T follicular helper cell (primary cell): ENCODE measurements at places on chromosomes 7 and 10.

DNA sequence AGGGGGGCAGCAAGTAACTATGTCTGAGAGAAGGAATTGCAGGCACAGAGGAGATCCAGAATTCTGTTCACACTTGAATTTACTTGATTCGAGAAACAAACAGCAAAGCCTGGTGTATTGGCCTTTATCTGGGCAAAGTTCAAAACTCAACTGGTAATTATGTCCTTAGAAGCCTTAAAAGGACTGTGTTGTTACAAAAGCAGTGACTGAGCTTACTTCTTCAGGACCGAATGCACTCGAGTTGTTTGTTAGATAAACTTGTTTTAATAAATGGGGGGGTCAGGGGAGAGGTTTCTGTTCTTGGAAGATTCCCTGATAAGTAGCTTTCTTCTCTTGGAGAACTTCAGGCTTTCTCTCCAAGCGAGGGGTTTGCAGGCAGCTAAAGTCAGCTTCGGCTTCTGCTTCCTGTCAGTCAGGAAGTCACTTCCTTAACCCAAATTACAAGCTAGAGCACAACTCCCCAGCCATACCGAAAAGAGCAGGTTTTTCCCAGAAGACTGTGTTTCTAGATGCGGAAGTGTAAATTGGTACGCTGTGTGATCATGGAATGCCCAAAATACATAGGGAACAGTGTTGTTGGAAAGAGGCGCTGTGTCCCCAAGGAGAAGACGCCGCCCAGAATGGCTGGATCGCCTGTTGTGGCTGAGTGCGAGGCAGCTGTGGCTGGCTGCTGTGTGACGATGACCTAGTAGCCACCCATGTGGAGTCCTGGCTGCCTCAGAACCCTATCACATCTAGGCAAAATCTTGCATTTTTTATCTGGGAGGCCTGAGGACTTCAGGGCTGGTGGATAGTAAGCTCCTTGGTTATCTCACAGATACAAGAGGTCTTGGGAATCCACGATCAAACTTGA lies 110.4 kb downstream of the TCF7L2 start:
- no peak for DNase-seq

- no peak for DNase-seq
Observed at GRCh38 chr7:901388-902154, 25.2 kb downstream of the GET4 start.

GRCh38 chr7:106621393-106622132 lies 39.4 kb downstream of the CCDC71L start:
- DNase-seq: no peak

DNA sequence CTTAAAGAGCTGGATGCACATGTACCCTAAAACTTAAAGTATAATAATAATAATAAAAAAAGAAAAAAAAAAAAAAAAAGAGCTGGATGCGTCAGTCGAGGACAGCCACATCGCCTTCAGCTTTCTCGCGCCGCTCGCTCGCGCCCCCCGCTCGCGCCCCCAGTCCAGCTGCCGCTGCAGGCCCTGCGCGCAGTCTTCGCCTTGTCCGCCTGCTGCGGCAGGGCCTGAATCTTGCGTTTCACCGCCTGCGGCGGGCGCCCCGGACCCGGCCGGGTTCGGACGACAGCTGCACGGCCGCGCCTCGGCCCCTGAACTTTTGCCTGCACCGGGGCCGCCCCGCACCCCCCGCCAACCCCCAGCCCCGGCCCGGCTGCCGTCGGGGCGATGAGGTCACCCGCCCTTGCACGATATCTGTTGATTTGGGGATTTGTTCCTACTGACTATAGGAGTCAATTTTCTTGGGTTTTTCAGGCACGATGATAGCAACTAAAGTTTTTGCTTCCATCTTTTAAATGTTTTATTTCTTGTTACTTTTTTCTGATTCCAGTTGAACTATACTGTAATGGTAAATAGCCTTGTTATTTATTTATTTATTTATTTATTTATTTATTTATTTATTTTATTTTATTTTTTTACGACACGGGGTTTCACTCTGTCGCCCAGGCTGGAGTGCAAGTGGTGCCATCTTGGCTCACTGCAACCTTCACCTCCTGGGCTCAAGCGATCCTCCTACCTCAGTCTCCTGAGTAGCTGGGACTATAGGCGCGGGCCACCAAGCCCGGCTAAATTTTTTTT lies 33.5 kb upstream of the CPN1 start:
- no peak for DNase-seq

DNA sequence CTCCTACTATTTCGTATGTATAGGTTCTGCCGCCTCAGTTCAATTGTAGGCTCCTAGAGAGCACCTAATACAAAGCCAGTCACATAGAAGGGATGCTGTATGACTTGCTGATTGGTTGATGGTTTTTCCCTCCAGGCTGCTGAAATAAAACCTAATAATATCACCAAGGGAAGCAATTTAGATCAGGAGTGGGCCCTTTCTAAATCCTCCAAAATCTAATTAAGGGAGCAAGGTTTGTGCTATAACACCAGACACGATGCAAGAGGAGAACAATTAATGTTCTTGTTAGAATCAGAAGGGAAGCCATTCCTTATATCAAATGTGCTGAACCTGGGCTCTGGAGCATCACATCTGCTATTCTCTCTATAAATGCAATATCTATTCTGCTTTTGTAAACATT lies 42.0 kb upstream of the SLC13A1 start:
- DNase-seq: no peak

DNA sequence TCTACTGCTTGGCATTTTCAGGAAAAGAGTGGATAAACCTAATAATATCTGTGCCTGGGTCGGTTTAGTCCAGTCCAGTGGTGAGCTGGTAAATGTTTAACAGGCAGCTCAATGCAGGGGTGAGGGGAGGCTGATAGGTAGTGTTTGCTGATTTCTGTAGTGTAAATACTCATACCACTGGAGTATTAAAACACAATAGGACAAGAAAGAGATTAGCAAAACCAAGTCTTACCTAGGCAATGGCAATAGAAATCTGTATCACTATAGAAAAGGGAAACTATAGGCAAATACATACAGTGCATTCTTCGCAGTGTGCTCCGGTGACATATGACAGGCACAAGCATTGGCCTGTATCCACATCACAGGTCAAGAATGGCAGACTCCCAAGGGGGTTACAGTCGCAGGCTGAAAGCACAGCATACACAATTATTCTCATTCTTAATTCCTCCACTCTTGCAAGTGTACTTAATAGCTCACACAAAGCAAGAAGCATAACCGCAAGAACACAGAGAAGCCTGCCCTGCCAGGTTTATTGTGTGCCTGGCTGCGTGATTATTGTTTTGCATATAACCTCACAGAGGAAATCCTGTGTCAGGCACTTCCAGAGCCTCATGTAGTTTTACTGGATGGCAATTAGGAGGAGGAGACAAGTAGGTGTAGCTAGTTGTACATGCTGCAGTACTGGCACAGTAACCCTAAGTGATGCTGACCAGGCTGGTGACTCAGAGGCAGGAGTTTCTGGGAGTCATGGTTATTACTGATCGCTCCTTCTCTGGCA lies 35.0 kb downstream of the LAMB4 start:
- no peak for DNase-seq

DNA sequence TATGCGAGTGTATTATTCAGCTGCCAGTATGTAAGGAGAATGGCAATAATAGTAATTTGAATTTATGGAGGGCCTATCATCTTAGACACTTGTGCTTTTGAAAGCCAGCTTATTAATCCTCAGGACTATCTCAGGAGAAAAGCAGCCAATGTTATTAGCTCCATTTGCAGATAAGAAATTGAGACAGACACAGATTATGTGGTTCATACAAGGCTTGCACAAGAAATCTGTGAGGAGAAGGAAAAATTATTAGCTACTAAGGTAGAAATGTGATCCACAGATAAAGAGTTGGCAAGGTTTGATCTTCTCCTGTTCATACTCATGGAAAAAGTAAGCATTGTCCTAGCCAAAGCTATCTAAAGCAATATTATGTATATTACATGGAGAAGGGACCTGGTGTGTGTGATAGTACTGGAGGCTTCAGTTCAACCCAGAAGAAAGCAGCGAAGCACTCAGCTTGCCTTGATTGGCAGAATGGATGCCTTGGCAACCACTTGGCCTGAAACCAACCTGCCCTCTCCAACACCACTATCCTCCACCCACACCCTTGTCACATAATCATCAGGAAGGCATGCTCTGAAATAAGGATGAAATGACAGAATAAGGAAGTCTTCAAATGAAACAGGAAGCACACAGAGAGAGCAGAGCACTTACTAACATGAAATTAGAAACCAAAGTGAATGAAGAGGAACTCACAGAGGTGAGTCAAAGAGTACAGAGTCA lies 18.0 kb downstream of the MACC1 start:
- DNase-seq: no peak

DNA sequence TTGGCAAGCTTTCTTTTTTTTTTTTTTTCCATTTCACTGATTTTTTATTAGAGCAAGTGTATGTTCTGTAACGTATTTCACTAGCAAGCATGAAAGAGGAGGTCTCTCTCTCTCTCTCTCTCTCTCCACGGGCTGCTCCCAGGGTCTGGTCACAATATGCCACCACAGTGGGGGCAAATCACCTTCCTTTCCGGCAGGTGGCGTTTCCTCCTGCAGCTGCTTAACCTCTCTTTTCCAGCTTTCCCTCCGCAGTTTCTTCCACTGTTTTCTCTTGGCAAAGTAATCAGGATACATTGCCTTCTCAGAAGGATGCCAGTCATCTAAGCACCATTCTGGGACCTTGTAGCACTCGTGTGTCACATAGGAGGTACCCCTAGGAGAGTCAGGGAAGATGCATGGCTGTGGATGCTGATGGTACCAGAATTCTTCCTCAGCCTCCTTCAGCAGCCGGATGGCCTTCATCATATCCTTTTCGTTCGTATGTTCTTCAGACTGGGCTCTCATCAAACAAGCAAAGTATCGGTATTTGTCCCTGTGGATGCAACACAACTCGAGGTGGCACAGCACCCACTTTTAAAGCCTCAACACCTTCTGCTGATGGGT lies 197.3 kb upstream of the PODXL start:
- DNase-seq: no peak

GRCh38 chr7:65235586-65235985 lies 138.1 kb upstream of the ZNF92 start:
- DNase-seq: no peak

DNA sequence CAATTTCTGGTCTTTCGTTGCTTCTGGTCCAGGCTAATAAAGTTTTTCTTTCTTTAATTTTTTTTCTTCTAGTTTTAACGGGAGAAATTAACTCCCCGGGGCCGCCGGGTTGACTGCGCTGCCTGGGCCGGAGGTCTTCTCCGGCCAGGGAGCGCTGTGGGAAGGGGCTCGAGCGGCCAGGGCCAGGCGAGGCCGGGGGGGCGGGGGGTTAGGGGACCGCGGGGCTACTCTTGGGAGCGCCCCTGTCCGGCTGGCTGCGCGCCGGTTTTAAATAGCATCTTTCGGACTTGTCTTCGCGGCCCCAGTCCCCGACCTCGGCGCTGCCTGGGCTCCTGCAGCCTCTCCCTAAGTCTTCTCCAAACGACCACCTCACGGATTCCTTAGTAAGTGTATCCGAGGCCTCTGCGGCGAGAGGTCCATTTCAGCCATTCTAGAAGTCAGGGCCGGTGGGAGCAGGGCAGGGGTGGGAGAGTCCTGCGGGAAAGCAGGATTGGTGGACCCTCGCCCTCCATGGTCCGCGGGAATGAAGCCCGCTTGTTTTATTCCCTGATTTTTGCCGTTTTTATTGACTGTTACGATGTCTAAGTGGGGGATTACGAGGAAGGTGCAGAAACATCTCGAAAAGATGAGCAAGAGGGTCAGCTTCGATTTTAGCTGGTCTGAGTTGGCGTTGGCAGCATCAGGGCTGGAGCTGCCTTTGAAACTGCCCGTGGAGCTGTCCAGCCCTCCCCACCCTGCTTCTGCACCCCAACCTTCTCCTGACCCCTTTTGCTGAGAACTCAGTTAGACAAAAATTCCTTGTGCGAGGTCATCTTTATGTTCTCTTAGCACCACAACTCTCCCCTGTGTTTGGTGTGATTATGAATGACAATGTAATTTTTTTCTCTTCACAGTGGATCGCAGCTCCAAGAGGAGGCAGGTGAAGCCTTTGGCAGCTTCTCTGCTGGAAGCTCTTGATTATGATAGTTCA lies 555 bp downstream of the PHF14 start:
- DNase-seq: no peak

- DNase-seq: no peak
Observed at GRCh38 chr10:70705121-70705861, 33.0 kb downstream of the ADAMTS14 start.

DNA sequence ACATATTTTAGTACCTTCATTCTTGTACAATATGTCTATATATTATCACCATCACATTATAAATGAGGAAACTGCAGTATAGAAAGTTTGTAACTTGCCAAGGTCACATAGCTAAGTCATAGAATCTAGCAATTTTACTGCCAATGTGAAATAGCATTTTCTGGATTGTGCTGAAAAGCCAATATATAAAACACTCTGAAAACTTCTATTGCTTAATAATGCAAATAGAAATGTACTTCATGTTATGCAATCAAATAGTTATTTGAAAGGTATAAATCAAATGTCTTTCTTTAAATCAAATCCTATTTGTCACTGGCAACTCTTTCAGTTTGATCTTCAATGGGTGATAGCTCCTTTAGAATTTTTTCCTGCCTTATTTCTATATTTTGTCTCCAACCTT lies 129.5 kb downstream of the TMEM26 start:
- no peak for DNase-seq

- DNase-seq: no peak
Observed at GRCh38 chr7:157513162-157513621, 176.4 kb downstream of the DNAJB6 start.

GRCh38 chr10:75999515-76000209 lies 568.2 kb downstream of the LRMDA start:
- DNase-seq: no peak

- DNase-seq: no peak
Observed at GRCh38 chr10:51083356-51083853, 9.1 kb downstream of the PRKG1 start.

DNA sequence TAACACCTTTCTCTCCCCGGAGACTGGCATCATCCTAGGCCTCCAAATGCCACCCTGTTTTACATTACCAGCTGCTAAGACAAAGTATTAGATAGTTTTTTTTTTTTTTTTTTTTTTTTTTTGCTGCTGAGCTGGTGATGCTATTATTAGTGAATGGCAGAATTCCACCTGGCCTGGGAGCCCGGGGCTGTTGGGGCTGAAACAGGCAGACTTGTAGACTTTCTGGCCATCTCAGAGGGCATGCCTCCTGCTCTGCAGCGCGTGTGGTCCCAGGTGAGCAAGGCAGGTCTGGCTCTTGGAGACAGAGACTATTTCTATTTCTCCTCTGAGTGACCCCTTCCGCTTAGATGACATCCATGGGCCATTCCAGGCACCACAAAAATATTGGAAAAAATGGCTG lies 104.2 kb downstream of the EMX2 start:
- no peak for DNase-seq

GRCh38 chr10:127896590-127896989 lies 3.8 kb upstream of the CLRN3 start:
- DNase-seq: no peak
